Activated naive CD4-positive, alpha-beta T cell (primary cell): ENCODE measurements at places on chromosomes 3 and 15.

DNA sequence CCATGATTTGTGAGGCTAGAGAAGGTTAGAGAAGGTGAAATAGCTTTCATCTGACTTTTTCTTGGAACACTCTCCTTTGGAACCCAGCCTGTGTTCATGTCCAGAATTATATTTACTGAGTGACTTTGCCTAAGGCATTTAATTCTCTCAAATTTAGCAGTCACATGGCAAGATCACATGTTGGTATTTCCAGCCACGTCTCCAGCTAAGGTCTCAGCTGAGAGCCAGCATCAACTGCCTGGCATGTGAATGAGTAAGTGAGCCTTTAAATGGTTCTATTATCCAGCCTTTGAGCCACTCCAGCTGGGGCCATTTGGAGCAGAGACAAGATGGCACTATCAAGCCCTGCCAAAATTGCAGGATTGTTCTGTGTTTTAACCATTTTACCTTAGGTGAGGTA is 130.2 kb upstream of the SGO1 start:
- no peak for DNase-seq

- no peak for DNase-seq
Observed at GRCh38 chr15:72042865-72043264, 75.1 kb downstream of the MYO9A start.

DNA sequence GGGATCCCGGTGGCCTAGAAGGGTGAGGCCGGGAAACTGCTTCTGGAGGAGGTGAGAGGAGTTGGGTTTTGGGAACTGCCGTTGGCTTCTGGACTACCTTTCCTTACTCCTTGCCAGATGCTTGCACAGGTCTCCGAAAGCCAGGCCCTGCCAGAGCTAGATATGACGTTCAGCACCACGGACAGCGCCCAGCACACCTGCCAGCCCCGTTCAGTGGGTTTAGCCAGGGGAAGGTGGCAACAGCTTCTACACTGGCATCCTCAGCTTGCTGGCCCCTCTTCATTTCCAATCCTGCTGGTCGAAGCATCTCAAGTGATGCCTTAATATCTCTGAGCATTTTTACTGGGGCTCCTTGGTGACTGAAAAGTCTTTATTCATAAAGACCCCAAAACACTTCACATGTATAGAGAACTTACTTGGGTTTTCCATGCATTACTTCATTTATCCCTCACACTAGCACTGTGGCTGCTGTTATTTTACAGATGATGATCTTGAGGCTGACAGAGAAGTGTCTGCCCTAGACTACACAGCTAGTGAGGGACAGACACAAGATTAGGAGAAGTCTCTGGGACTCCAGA is 21.9 kb downstream of the HCN4 start:
- peak; percentile 38 for DNase-seq

- DNase-seq: peak; percentile 13
Observed at GRCh38 chr3:183447206-183448001, 19.0 kb upstream of the MCF2L2 start.

DNA sequence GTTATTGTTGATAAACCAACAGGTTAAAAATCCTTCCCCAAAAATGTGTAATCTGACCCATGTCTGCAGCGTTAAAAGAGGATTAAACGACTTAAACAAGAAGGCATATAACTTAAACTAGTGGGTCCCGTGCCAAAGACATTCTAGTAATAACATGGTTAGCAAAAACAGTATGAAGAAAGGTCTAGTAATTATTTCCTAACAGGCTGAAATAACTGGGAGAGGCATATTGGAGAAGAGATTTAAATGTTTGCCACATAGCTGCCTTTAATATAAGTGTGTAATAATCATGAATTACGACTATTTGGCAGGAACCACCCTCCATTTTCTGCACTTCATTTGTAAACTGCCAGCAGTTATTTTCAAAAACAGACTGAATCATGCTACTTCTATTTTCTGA is 67.7 kb upstream of the CSPG5 start:
- DNase-seq: no peak

- no peak for DNase-seq
Observed at GRCh38 chr15:95016511-95017229, 785.3 kb downstream of the MCTP2 start.

- DNase-seq: no peak
Observed at GRCh38 chr3:103077910-103078309, 643.1 kb downstream of the ZPLD1 start.

DNA sequence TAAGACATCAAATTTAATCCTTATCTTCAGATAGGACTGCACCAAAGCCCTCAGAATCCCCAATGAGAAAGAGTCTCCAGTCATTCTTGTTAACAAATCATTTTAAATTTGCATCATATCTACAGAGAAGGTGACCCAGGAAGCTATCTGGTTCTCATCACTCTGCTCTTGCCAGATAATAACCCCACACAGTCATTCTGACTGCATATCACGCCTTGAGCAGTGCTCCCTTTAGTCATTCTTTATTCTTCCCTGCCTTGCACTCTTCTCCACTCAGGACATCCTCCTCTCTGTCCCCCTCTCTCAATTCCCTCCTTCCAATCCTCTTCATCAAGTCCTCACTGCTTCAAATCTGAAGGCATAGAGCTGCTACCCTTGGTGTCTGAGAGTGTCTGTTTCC is 83.7 kb upstream of the COL6A6 start:
- DNase-seq: no peak

DNA sequence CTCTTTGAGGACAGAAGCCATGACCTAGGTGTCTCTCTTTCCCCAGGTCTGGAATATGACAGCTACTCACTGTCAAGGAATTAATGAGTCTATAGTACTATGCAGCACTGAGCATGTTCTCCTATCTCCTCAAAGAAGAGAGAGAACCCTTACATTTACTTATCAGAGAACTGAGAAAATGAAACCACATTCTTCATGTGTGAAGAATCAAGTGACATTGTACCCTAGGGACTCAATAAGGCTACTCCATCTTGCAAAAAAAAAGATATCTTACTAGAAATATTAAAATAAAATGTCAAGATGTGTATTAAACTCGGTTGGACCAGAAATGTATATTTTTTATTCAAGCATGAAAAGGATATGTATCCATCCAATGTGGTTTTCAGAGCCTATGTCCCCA is 133.2 kb upstream of the COL8A1 start:
- DNase-seq: no peak

DNA sequence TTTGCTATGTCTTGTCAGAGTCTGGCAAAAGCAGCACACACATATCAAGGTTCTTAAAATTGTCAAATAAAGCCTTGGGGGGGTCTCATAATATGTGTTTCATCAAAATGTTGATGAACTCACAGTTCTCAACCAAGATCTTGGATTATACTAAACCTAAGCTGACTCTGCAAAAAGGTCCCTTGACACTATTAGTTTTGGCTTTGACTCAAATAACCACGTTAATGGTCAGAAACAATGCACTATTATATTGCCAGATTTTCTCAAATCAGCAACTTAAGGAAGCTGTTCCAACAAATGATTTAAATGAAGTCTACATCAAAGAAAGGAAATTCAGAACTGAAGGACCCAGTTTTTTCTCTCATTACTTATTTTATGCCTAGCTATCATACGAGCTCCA is 1063.9 kb downstream of the ROBO1 start:
- no peak for DNase-seq

DNA sequence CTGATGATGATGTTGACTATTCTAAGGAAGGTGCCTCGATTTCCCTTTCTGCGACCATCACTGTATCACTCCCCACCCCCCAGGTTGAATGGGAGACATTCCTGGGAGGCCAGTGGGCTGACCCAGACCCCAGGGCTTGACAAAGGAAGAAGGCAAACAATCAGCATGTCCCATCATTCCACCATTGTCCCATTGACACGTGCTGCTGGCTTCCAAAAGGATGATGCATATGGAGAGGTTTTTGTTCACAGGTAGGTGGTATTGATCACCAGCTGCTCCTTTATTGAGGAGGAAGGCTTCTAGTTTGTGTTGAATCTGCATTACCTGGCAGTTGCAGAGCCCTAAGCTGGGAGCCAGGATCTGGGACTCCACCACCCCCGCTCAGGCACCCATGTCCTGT is 30.4 kb downstream of the RASGRF1 start:
- DNase-seq: no peak

GRCh38 chr15:25714538-25714840 is 148.6 kb downstream of the ATP10A start:
- no peak for DNase-seq

- no peak for DNase-seq
Observed at GRCh38 chr3:22746221-22746620, 456.9 kb upstream of the UBE2E2 start.

DNA sequence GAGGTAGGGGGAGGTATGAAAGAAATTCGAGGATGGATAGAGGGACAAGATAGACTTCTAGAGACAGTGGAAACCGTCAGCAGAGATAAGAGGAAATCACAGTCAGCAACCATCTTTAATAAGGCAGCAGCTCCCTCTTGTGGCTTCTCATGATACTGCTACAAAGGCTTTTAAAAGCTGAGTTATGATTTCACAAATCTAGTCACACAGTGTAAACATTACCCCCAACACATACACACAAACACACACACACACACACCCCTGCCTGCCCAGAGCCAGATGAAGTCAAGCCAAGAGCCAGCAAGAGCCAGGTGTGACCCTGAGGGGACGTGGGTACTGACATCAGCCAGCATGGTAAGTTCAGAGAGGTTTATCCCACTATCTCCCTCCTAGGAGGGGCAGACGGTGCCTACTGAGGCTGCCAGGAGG is 18.9 kb upstream of the TGM5 start:
- DNase-seq: no peak

- no peak for DNase-seq
Observed at GRCh38 chr3:53377794-53378193, 30.5 kb upstream of the DCP1A start.

- no peak for DNase-seq
Observed at GRCh38 chr3:10411598-10412332, 90.9 kb upstream of the SEC13 start.

DNA sequence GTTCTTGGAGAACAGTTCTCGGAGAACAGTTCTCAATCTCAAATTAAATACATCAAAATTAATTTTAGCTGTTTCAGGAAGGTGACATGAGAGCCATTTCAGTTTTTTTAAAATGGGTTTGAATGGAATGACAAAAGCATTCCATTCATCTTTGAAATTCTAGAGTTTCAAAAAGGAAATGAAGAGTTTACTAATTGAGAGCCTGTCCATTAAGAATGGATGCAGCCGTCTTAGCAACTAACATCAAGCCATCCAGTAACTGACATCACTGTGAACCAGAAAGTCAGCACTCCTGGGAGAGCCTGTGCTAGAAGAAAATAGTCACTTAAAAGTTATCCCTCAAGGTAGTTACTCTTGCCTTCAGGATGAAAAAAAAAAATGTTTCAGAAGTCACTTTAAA is 47.0 kb upstream of the FSTL1 start:
- DNase-seq: no peak

GRCh38 chr3:39753391-39753790 is 56.0 kb upstream of the MYRIP start:
- no peak for DNase-seq

DNA sequence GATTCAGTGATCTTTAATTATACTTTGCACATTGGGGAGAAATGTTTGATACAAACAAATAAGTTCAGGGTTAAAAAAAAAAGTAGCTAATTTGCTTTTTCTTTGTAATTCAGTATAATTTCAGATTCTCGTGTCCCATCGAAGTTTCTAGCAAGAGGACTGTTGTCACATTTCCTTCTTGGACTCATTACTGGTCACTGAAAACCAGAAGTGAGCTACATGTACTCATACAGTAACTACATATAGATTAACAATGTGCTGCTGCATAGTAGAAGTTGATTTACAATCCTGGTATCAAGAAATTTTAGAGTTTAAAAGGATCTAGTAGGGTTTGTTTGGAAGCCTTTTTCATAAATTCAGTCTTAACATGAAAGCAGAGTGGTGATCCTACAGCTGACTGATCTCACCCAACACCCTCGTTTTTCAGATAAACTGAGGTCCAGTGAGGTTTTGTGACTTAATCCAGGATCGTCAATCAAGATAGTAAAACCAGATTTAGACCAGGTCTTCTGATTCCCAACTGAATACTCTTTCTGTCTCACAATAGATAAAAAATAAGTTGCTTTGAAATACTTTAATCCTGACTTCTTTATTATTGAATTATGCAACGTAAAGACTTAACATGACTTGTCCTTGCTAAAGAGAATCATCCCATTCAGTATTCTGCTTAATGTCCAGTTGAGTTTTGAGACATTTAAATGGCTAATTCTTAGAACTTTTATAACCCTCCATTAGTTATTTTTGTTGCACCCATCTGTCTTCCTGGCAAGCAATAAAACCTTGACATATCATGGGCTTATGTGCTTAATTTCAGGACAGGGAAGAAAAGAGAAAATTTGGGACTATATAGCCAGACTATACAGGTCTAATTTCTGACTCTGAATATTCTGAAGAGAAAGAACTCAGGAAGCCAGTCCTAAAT is 2.8 kb downstream of the SEC62 start:
- DNase-seq: no peak

- DNase-seq: no peak
Observed at GRCh38 chr3:27613846-27614500, 108.2 kb downstream of the EOMES start.

- no peak for DNase-seq
Observed at GRCh38 chr3:159451067-159451466, 537.6 kb upstream of the IL12A start.

DNA sequence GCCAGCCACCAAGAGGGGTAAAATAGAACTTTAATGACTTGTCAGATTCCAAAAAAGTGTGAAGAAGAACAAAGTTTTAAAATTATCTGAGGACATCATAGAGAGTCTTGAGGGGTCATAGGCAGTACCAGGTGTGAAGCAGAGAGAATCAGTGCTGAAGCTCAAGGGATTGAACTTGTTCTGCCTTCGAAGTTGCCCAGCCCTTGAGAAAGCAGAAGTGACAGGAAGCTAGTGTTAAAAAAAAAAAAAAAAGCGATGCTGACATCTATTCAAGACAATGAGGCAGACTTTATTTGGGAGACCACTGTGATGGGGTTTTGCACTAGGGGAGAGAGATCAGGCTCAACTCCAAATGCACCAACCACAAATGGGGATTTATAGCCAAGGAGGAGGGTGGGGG is 21.8 kb downstream of the FBXO22 start:
- DNase-seq: no peak

DNA sequence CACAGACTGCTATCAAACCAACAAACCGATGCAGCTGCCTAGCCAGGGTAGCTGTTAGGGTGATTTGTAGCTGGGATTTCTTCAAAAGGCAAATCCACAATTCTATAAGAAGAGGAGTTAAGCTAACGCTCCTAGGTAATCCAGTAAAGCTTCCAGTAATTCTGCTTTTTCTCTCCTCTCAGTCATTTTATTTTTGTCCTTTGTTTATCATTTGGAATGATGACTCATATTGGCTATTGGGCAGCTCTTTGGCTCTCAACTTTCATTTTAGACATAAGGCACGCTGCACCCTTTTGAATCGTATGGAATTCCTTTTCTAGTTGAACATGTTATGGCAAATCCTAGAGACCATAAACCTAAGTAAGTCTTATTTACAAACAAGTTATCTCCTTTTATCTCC is 53.2 kb upstream of the PPARG start:
- no peak for DNase-seq

DNA sequence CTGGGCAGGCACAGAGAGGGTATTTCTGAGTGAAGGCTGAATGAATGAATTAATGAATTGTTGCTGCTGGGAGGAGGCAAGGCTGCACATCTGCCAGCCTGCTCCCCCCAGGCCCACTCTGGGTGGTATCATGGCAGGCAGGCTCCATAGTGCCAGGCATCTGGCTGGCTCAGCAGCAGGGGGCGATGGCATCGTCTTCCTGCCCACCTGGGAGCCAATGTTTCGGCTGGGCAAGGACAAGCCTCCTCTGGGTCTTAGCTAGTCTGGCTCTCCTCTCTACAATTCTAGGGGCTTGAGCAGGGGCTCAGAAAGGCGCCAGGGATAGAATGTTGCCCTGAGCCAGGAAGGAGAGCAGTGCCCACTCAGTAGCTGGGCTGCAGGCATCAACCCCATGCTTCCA is 1.7 kb upstream of the TLR9 start:
- DNase-seq: no peak

GRCh38 chr15:55740981-55741832 is 1.7 kb downstream of the PRTG start:
- DNase-seq: no peak
